ENCODE measurements at places on chromosomes 2 and 18.

- no peak for DNase-seq
These were observed 37.3 kb downstream of the CYP27C1 start for GRCh38 chr2:127182626-127183458.

DNA sequence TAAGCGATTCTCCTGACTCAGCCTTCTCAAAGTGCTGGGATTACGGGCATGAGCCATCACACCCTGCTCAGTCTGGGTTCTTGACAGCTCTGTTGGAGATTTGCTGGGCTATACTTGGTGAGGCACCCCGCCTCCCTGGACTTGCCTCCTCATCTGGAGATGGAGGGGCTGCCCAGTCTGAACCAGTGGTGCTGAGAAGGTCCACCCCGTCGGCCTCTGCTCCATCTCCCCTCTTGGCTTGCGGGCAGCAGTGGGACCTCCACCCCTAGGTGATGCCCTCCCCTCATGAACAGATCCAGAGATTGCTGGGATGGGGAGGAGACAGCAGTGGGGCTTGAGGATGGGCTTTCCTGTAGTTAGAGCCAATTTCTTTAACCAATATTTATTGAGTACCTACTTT is 120.9 kb downstream of the CLIP4 start:
- no peak for DNase-seq

DNA sequence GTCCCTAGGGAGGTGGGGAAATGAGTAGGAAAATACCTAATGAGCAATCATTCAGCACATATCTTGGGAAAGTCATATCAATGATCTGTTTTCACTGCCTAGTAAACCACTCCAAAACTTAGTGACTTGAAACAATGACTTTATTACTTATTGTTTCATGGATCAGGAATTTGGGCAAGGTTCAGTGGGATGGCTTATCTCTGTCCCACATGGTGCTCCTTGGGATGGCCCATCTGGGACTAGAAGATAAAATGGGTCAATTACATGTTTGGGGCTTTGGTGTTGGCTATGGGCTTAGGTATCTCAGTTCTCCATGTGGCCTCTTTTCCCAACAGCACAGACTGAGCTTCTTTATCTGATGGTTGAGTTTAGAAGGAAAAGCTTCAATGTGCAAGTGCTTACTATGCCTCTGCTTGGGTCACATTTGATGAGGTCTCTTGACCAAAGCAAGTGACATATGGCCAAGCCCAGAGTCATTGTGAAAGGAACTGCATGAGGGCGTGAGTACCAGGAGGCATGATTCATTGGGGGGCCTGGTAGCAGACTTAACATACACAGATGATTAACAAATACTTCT is 218.1 kb upstream of the TNP1 start:
- no peak for DNase-seq

DNA sequence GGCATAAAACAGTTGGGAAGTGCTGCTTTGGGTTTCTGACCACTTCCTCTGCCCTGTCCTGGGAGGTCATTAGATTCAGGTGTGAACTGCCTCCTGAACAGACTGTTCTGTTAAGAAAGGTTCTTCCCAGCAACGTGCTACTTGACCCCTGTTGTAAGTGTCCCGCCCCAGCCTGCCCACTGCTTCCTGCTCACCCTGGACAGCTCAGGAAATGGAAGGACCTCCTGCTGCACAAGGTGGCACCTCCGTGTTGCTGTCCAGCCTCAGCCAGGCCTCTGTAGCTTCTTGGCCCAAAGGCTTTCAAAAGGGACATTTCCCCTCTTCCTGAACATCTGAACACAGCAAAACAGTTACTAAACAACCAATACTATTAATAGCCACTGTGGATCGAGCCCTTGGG is 5.3 kb downstream of the TOGARAM2 start:
- DNase-seq = no peak

- no peak for DNase-seq
These were observed 90.0 kb downstream of the MBP start for GRCh38 chr18:77042583-77042982.

GRCh38 chr2:190369635-190370034 is 26.2 kb downstream of the INPP1 start:
- DNase-seq = no peak

- no peak for DNase-seq
These were observed 221.7 kb downstream of the CDH20 start for GRCh38 chr18:61554946-61555361.

GRCh38 chr18:59560556-59560955 is 136.7 kb downstream of the CCBE1 start:
- no peak for DNase-seq

GRCh38 chr2:116510117-116510671 is 1304.3 kb upstream of the DDX18 start:
- DNase-seq = peak; percentile 18

- DNase-seq = no peak
These were observed 734.2 kb upstream of the SALL3 start for GRCh38 chr18:78245451-78245850.

- no peak for DNase-seq
These were observed 10.4 kb upstream of the NAPG start for GRCh38 chr18:10515456-10515855.

DNA sequence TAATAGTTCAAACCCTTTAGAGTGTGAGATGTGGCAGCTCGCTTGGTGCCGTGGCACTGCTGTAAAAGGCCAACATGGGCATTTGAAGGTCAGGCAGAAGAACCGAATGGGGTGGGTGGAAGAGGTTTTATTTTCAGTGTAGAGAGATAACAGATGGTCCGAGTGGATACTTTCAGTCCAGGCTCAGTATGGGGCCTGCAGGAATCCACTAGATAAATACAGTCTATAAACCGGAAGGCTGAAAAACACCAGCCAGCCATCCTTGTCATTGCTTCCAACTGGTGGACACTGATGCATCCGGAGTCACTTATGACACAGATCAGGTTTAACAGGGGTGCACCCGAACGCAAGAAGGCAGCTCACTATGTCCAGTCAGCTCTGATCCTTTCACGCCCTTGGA is 55.7 kb upstream of the AMMECR1L start:
- DNase-seq = no peak

GRCh38 chr18:5150894-5151293 is 46.2 kb downstream of the AKAIN1 start:
- DNase-seq = no peak

DNA sequence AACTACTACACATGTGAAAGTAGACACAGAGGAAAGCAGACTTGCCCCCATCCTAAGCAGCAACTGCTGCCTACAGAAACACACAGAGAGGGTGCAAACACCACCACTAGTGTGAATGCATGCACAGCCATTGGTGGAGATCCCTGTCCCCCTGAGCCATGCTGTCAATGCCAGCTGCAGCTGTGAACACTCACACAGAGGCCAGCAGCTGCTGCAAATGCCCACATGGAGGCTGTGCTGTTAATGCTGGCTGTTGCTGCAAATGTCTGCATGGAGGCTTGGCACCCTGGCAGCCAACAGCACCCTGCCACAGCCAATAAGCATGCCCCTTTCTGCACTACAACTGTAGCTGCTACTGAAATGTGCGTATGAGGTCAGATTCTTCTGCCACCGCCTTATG is 355.0 kb downstream of the LNPK start:
- DNase-seq = no peak

GRCh38 chr2:74617122-74617521 is 31.0 kb downstream of the M1AP start:
- no peak for DNase-seq

DNA sequence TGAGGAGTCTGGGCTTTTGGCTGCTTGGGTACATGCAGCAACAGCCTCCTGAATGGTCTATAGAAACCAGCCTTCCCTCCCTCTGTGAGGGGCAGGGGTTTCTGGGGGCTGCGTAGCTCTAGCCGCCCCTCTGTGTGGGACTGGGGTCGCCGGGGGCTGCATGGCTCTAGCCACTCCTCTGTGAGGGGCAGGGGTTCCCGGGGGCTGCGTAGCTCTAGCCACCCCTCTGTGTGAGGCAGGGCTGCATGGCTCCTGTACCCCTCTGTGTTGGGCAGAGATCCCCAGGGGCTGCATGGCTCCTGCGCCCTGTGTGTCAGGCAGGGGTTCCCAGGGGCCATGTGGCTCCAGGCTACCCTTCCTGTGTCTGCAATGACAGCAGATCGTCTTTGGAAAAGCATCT is 17.6 kb downstream of the HS6ST1 start:
- DNase-seq = no peak

- DNase-seq = no peak
These were observed 28.1 kb upstream of the PNPT1 start for GRCh38 chr2:55721596-55722215.

DNA sequence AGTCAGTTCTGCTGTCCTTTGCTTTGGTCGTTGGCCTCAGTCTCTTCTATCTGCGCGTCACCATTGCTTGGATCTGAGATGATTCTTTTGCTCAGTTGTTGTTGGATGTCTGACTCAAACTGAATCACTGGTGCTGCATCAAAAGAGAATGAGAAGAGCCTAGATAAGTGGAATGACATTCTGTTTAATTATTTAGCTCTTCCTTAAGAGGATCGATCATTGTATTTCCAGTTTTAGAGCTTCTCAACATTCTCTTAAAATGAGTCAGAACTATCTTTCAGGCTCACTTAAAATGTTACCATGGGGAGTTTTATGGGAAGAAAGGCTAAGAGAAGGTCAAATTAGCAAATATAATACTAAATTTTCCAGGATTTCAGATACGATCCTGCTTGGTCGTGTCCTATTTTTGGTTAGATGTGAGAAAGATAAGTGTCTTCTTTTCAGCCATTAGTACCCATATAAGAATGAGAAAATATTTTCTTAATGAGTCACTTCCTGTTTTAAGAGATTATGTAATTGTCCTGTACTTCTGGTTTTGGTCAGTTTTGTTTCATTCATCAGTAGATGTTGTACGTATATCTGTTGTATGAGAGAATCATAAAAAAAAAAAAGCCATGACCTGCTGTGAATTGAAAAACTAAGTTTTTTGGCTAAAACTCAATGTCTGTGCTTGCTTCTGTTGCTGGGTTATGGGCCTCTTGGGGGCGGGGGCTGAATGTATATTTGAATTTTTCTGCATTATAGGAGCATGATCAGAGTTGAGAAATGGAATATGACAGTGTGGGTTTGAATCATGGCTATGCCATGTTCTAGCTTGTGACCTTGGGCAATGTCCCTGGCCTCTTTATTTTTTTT is 31.6 kb upstream of the CASP10 start:
- DNase-seq = peak; percentile 91

GRCh38 chr2:109209412-109209811 is 80.4 kb downstream of the SH3RF3 start:
- peak; percentile 86 for DNase-seq

DNA sequence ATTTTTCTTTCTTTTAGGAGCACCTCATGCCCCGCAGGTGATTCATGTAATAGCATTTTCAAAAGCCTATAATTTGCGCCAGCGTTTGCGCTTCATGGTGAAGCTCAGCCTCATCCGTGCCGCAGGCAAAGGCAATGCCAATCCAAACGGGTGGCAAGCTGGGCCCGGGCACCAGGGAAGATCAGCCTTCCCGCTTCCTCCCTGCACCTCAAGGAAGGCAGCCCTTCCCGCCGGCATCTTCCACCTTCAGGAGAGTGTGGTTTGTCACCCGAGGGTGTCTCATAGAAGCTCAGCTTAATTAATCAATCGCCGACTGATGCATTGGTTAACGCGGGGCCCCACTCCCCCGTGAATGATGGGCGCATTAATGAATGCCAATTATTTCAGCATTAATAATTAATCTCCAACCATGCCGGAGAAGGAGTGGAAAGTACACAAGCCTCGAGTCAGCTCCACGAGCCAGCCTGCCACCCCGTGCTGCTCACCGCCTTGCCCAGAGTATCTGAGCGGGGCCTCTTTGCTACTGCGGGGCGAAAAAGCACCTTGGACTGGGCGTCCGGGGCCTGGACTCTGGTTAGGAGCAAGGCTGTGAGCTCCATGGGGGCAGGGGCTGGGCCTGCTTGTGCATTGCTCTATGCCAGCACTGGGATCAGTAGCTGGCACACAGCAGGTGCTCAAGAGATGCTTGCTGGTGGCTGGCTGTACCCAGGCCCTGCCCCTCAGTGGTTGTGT is 13.0 kb downstream of the INHBB start:
- no peak for DNase-seq

GRCh38 chr2:134413430-134413829 is 159.6 kb downstream of the MGAT5 start:
- DNase-seq = no peak

DNA sequence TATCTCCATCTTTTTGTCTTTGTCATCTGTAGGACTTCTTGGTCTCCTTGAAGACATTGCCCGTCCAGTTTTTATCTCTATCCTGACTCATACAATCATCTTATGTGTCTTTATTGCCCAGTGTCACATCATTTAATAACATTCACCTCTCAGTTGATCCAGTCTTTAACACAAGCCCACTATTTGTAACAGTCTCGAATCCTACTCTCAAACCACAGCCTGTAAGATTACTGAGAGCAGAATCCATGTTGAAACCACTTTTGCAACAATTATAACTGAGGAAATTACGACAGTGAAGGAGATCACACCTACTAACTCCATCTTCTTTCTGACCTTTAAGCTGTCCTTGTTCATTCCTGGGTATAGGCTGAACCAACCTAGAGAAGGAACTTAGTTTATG is 1206.0 kb upstream of the ZEB2 start:
- no peak for DNase-seq

DNA sequence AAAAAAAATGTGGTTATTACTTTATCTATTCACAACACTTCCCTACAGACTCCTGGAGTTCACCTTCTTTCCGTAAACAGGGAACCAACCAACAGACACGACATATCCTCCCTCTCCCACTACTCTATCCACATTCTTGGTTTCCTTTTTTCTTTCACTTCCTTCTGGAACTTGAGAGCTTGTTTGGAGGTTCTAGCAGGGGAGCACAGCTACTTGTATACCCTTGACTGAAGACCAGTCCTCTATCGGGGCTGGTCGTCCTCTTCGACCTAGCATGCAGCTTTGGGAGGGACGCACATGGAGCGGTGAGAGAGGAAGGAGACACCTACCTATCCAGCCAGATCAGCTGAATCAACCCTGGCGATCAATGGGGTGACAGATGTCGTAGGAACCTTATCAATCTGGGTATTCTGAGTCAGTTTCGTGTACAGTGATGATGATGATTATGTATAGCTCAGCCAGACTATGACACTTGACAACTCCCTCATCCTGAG is 43.5 kb upstream of the MSH2 start:
- no peak for DNase-seq

DNA sequence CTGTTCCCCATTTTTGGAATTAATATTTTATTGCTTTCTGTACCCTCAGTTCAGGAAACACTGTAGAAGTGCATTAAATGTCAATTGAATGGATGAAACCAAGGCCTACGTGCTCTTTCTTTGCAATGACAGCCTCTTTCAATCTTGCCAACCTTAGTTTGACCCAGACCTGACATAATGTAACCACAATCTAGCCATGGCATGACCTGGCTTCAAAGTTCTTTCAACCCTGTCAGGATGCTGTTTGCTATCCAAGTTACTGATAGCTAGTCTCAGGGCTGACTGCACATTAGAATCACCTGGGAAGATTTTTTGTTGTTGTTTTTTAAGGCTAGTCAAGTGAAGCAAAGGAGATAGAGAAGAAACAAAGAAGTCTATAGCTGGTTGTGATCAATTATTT is 190.9 kb upstream of the PKDCC start:
- no peak for DNase-seq

- no peak for DNase-seq
These were observed 34.4 kb downstream of the PCARE start for GRCh38 chr2:29039718-29040480.

GRCh38 chr2:65604246-65604645 is 171.8 kb upstream of the SPRED2 start:
- no peak for DNase-seq

Measured in HT1080 (cell line).